ENCODE measurements at places on chromosomes 3 and 15.
A peak's percentile ranks its signal among the peaks of the same experiment; 100 is the strongest.

- no peak for DNase-seq
Measured at GRCh38 chr3:122406198-122406597, 9.7 kb downstream of the WDR5B start.

DNA sequence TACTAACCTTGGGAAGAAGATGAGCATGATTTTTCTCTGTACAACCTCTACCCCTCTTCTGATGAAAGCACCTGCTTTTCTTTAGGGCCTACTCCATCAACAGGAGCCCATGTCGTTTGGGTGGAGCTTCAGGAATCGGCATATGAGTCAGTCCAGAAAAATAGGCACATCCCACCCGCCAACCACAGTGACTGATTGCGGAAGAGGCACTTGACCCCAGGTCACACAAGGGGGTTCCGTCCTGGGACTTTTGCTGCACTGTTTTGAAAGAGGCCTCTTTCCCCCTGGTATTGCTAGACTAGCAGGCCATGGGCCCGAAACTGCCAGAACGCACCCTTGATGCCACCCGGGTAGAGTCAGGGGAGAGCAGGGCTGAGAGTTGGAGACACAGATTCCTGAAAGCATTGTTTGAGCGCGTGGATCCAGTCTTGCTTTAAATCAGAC lies 19.3 kb upstream of the NRROS start:
- DNase-seq, result no peak

DNA sequence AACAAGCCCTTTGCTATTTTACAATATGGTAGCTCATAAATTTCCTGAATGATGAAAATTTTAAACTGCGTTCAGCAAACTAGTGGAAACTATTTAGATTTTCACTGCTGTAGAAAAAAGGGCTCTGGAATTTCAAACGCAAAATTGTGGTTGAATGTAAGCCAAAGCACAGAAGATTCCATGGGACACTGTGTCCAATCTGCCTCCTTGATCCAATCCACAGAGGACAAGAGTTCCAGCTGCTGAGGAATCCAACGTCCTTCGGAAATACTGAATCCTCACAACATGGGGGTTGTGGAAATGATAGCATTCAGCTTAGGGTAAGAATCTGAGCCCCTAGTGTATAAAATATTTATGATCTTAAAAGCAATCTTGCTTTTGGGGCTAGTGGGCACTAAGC lies 161.0 kb downstream of the PLD1 start:
- no peak for DNase-seq

- peak; percentile 35 for DNase-seq
Measured at GRCh38 chr3:152258448-152259393, 10.0 kb upstream of the MBNL1 start.

DNA sequence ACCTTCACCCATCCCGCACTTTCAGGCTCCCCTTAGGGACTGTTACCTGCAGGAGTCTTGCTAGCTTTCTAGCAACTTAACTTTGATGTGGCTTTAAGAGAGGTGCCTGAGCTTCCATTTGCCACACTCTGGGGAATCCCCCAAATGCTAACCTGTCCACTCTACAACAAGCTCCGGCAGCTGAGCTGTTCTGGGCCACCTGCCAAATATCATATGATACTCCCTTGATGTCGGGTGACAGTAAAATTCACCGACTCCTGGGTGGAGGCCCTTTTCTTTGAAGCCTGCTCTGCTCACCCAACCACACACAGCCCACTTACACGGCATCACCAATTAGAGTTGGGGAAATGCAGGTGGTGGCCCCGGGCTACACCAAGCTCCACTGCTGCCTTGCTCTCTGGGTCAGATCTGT lies 38.0 kb upstream of the XCR1 start:
- peak; percentile 83 for DNase-seq

DNA sequence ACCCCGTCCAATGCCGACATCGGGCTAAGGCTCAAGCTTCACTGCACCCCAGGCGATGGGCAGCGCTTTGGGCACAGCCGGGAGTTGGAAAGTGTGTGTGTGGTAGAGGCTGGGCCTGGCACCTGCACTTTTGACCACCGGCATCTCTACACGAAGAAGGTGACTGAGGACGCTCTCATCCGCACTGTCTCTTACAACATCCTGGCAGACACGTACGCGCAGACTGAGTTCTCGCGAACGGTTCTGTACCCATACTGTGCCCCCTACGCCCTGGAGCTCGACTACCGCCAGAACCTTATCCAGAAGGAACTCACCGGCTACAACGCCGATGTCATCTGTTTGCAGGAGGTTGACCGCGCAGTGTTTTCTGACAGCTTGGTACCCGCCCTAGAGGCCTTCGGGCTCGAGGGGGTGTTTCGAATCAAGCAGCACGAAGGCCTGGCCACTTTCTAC lies 1.0 kb downstream of the PDE12 start:
- no peak for DNase-seq

GRCh38 chr3:48472673-48472922 lies 26.1 kb downstream of the ATRIP start:
- no peak for DNase-seq

GRCh38 chr15:88897456-88898194 lies 2.3 kb upstream of the HAPLN3 start:
- peak; percentile 71 for DNase-seq

GRCh38 chr3:169953462-169954141 lies 13.0 kb upstream of the SEC62 start:
- no peak for DNase-seq

- DNase-seq, result no peak
Measured at GRCh38 chr3:5644773-5645670, 457.5 kb downstream of the EDEM1 start.

- no peak for DNase-seq
Measured at GRCh38 chr3:17307482-17307881, 422.7 kb downstream of the PLCL2 start.

- no peak for DNase-seq
Measured at GRCh38 chr3:124291008-124291407, 299.1 kb upstream of the ROPN1 start.

DNA sequence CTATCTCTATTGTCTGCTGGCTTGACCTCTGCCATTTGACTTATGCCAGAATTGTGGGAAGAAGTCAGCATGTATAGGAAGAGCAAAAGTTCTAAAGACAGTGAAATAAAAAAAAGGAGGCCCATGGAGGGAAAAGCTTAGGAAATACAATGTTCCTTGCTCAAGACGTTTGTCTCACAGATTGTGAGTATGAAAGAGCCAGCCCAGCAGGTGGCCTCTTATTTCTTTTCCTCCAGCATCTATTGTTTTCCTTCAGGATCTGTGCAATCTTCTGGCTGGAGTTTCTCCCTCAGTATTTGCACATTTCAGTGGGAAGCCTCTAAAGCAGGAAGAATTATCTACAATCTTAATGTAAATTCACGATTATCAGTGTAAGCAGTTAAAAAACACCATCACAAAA lies 43.7 kb downstream of the ZDHHC3 start:
- DNase-seq, result no peak

GRCh38 chr3:150414258-150414657 lies 6.2 kb downstream of the TSC22D2 start:
- DNase-seq, result no peak

GRCh38 chr3:183946037-183946436 lies 61.4 kb upstream of the PARL start:
- DNase-seq, result no peak

DNA sequence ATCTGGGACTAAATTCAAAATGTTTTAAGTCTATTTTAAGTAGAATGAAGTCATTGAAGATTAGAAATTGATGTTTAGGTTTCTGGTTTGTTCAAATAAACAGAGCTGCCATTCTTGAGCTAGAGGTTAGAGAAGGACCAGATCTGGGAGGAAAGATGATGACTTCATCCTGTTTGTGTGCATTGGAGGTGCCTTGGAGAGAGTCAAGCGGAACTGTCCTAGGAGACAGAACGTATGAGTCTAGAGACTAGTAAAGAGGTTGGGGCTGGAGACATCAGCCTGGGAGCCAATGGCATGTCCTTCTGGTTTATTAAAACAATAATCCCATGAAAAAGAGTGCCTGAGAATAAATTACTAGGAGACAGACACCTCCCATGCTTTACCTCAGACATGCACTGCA lies 303.4 kb downstream of the KBTBD8 start:
- no peak for DNase-seq

- DNase-seq, result no peak
Measured at GRCh38 chr3:38130631-38131065, 6.3 kb downstream of the ACAA1 start.

GRCh38 chr3:16372362-16373292 lies 107.6 kb downstream of the OXNAD1 start:
- DNase-seq, result no peak

DNA sequence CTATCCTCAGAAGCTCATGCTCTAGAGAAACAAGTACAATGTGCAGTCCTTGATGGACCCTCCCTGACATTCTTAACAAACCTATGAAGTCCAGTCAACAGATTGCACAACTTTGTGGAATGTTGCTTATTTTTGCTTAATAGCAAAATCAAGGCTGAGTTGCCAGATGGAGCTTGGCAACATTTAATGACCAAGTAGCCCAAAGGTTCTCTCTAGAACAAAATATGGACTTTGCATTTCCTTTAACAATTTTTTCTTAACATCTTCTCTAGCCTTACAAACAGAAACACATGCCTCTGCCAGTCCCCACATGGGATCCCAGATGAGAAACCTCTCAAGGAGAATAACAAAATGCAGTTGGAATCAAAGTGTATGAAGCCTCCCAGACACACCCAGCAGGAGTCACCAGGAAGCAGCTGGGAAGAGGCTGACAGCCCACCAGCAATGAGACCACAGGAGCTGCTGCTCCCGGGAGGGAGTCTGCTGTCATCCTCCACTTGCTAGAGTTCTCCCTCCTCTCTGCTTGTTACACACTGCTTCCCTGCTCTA lies 422.5 kb upstream of the CDIN1 start:
- DNase-seq, result no peak

GRCh38 chr15:98146031-98146820 lies 185.7 kb downstream of the ARRDC4 start:
- DNase-seq, result no peak

GRCh38 chr3:16864610-16865313 lies 20.0 kb upstream of the PLCL2 start:
- no peak for DNase-seq

DNA sequence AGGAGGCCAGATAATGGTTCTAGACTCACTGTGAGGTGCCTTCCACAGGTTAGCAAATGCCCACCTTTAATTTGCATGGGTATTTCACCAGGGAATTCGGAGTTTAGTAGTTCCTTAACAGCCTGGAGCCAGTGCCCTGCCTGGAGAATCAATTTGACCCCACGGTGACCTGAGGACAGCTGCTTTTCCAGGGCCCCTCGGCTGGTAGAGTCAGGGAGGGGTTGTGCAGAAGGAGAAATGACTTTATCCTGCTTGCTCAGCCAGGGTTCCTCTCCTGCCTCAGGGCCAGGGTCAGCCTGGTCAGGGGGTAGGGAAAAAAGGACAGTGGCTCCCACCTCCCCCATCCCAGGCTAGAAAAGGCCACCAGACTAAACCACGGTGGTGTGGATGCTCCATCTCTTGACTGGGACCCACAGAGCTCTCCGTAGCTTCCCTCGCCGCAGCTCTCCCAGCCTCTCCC lies 12.0 kb downstream of the DLL4 start:
- no peak for DNase-seq

GRCh38 chr3:38165722-38166387 lies 518 bp downstream of the OXSR1 start:
- no peak for DNase-seq

DNA sequence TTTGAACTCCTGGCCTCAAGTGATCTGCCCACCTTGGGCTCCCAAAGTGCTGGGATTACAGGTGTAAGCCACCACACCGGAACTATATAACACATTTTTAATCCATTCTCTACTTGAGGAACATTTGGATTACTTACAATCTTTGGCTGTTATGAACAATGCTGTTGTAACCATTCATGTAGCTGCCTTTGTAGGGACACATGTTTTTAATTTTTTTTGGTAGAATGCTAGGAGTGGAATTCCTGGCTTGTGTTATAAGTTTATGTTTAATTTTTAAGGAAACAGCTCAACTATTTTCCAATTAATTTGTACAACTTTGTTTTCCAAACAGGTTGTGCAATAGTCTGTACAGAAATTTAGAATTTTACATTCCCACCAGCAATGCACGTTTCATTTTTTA lies 51.7 kb downstream of the GPR149 start:
- no peak for DNase-seq

DNA sequence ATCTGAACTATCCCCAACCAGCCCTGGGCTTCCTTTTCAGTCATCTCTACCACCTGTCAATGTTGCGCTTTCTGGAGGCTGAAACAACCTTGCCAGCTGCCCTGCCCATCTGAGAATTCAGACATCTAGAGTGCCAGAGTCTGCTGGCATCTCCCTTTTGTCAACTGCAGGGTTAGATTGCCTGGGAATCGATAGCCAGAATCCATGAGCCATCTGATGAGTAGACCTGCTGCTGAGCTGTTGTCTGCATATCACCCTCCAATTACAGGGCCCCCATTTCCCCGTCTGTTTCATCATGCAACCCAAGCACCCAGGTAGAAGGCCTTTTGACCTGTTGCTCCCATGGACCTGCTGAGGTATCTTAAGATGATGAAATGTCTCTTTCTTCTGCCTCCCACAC lies 280.1 kb downstream of the EPHB1 start:
- DNase-seq, result no peak

DNA sequence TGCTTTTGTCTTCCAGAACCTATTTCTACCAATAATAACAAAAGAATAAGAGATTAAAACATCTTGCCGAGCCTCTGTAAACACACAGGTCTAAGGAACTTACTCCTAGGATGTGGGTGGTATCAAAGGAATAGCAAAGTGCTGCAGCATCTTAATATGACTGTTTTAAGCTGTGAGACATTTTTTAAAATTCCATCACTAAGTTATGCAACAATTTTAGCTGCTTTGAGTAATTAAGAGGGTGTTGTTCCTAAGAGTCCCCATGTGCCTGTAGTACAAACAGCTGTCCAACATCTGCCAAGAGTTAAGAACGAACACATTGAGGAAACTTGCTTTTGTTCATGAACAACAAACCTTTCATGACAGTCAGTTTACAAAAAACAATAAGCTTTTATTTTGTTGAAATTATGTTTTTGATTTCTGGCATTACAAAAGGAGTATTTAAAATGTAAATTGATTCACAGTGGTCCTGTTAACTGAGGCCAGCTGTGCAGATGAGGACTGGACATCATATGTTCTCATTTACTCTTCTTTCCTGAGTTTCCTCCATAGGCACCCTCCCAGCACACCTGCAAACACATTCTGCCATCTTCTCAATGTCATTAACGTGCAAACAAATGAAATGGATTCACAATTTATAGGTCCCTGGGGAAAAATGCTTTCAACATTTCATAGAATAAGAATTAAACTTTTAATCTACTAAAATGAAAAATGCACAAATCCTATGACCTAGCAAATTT lies 337.3 kb upstream of the ARHGEF26 start:
- no peak for DNase-seq

- DNase-seq, result no peak
Measured at GRCh38 chr3:177479630-177480029, 282.3 kb upstream of the TBL1XR1 start.

- DNase-seq, result no peak
Measured at GRCh38 chr3:95971573-95971972, 842.8 kb upstream of the EPHA6 start.

All from effector memory CD4-positive, alpha-beta T cell (primary cell).